Kidney epithelial cell (primary cell): ENCODE measurements at places on chromosomes 6 and 20. TPM values are rescaled to one million over a fixed set of nuclear protein-coding genes. Genes with fewer than 3 reads are reported as not detected.

PTCHD4 gene
- 3.0 and 3.4 TPM in 2 replicates for total RNA-seq

RGS17 gene
- 11.2 and 14.1 TPM in 2 replicates for total RNA-seq

MEA1 gene
- 54.2 and 65.2 TPM in 2 replicates for total RNA-seq

RNF182 gene
- total RNA-seq: 7.6 and 8.1 TPM in 2 replicates

EDN1 gene
- total RNA-seq: 53.3 and 59.8 TPM in 2 replicates

EXOC2 gene
- total RNA-seq: 32.5 and 35.3 TPM in 2 replicates

IL17A gene
- not detected in 2 replicates for total RNA-seq

GRCh38 chr6:168916576-168917211 lies 337.0 kb downstream of the THBS2 start:
- no peak for DNase-seq

DNA sequence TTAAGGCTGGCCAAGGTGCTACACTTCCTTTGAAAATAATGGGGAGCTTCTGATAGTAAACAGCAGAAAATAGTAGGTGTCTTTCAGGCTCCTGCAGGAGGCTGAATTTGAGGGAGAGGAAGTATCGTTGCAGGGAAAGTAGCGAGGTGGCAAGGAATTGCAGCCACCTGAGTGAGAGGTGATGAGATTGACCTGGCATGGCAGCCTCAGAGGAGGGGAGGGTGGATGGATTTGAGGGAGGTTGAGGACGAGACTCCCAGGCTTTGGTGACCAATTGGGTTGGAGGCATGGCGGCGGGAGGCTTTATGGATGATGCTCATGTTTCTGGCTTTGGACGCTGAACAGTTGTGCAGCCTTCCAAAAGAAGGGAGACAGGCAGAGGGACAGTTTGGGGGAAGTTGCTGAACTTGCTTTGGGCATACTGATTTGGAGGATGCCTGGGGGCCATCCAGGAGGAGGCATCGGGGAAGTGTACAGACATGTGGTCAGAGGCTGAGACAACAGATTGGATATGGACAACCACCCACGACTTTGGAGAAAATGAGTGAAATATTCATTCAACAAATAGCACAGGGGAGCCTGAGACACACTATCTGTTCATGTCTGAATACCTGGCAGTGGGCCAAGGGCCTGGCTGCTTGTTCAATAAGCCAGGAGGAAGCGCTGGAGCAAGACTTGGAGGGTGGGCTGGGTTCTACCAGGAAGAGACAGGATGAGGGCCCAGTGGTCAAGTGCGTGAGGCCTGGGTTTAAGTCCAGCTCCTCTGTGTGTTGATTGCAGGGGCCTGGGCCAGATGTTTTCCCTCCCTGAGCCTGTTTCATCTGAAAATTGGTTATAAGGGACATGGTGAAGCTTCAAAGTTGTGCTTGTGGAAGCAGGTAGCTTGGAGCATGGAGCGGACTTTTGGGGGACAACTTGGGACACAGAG lies 113.2 kb downstream of the CEBPB start:
- no peak for DNase-seq

GRCh38 chr6:149895833-149896271 lies 2.1 kb downstream of the RAET1E start:
- DNase-seq: no peak

GRCh38 chr20:31808481-31808880 lies 10.7 kb upstream of the MYLK2 start:
- no peak for DNase-seq

- DNase-seq: no peak
Observed at GRCh38 chr6:83098589-83098988, 31.1 kb downstream of the DOP1A start.

GRCh38 chr20:5074232-5074674 lies 45.5 kb downstream of the PCNA start:
- DNase-seq: no peak

DNA sequence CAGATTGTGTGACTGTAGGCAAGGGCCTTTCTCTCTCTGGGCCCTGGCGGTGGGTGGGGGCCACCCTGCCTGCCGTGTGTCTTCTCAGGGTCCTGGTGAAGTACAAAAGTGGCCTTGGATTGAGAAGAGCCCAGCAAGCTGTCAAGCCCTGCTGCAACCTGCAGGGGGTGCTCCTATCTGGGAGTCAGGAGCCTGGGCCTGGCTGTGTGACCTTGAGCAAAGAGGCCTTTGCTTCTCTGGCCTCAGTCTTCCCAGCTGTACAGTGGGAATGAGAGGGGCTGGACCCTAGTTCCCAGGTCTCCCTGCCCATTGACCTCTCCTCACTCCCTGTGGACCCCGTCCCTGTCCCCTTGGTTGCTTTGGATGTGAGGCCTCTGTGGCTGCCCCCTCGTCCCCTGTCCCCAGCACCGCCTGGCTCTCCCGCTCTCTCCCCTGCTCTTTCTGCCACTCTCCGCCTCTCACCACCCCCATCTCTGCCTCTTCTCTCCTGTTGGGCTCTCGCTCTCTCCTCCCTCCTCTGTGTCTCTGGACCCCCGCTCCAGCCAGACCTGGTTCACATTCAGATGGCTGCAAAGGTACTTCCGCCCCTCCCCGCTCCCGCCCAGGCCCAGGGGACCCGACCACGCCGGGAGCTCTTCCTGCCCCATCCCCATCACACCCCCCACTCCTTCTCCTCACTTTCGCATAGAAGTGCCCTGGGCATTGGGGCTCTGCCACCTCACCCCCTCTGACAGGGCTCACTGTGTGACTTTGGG lies 46.7 kb downstream of the SRC start:
- no peak for DNase-seq

DNA sequence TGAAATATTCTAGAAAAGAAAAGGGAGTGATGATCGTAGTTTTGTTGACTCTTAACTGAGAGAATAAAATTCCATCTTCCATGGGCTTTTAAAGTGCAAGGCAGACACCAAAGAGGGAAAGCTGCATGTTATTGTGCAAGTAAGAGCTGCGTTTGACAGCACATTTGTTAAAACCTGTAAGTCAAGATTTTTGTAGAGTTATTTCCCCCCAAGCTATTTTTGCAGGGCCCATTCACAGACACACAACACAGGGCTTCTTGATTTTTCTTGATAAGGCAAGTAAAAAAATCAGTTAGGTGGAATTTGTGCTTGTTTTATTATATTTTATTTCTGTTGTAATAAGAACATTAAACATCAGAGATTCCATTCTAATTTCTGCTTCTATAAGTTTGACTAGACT lies 13.8 kb downstream of the CFAP206 start:
- DNase-seq: peak; percentile 2

DNA sequence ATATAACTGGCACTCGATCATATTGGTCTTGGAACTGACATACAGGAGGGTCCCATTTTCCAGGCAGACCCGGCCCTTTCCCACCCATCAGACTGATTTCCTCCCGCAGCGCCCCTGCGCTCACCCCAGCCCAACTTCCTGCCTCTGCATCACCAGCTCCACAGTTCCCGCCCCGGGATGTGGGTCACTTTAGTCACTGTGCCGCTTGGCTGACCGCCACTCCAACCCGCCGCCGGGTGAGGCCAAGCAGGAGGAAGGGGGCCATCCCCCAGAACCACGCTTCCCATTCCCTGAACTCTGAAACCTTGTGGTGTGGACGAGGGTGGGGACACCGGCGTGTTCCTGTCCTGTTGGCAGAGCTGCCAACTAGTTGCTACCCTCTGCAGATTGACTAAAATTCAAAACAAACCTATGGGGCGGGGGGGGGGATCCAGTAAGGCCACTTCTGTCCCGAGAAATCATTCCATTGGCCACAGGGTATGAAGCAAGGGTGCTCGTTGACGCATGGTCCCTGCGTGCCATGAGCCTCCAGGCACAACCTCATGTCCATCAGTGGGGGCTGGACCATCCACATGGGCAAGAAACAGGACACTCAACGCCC lies 12.3 kb downstream of the TGM2 start:
- peak; percentile 77 for DNase-seq

GRCh38 chr6:22401932-22402331 lies 105.1 kb upstream of the PRL start:
- DNase-seq: no peak

DNA sequence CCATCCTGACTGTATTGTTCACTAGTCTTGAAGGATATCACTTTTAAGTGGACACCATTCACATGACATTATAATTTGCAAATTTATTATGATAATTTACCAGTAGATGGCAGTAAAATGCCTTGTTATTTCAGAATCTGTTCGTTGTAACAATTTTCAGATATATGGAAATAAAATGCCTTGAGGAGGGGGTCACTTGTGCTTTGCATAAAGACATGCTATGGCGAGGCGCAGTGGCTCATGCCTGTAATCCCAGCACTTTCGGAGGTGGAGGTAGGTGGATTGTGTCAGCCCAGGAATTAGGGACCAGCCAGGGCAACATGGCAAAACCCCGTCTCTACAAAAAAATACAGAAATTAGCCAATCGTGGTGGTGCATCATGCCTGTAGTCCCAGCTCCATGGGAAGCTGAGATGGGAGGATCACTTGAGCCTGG lies 9.0 kb upstream of the NCOA6 start:
- DNase-seq: no peak

DNA sequence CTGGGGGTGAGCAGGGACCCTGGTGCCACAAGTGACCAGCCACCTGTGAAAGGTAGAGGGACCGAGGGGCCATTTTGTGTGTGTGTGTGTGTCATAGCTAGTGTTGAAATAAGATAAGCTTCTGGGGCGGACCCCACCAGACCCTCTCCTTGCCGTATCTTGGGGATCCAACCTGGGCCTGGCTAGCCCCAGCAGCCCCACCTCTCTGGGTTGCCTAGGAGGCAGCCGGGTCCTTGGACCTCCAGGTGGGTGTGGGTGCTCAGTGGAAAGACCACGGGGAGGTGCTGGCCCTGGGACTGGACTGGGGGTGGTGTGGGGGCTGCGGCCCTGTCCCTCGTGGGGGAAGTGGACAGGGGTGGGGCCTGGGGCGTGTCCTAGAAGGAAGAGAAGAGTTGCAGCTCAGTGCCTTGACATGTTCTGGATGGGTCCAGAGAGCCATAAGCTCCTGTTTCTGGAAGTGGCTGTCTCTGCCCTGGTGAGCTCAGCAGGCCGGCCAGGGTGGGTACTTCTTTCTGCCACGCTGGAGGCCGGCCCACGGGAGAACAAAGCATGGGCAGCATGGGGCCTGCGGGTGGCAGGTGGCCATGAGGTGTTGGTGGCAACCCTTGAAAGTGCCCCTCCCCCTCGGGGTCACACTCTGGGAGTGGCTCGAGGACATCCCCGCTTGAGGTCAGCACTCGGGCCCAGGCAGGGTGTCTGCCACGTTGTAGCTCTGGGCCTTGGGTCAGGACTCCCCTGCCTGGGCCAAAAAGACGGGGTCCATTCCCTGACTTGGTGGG lies 8.4 kb downstream of the RBBP8NL start:
- DNase-seq: no peak

DNA sequence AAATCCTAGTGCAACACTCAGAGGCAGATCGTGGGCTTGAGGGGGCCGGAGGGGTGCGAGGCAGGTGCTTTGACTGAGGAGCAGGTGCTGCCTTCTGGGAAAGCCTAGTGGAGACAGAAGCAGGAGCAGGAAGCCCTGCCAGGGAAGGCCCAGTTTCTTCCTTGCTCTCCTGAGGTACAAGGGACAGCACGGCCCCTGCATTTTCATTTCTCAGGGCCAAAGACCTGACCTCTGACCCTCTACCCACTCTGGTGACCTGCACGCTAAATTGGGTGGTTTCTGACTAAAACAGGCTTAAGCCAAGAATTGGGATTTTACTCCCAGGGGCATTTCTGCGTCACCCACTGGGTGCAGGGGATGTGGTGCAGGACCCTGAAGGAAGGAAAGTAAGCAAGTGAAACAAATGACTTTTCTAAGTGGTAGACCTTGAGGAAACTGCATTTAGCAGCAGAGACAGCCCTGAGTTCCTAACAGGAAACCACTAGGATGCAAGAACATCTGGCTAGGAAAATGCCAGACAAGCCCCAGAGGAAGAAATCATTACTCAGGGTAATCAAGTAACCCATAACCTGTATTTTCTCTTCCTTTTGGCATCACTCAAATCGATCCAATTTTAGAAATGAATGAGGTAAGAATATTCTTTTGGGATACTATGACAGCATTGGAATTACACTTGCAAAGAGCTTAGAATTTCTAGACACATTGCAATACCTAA lies 141.7 kb downstream of the CD164 start:
- no peak for DNase-seq

GRCh38 chr6:130896249-130896648 lies 69.0 kb downstream of the SMLR1 start:
- DNase-seq: no peak

GRCh38 chr20:43853174-43853803 lies 61.4 kb upstream of the TOX2 start:
- no peak for DNase-seq

DNA sequence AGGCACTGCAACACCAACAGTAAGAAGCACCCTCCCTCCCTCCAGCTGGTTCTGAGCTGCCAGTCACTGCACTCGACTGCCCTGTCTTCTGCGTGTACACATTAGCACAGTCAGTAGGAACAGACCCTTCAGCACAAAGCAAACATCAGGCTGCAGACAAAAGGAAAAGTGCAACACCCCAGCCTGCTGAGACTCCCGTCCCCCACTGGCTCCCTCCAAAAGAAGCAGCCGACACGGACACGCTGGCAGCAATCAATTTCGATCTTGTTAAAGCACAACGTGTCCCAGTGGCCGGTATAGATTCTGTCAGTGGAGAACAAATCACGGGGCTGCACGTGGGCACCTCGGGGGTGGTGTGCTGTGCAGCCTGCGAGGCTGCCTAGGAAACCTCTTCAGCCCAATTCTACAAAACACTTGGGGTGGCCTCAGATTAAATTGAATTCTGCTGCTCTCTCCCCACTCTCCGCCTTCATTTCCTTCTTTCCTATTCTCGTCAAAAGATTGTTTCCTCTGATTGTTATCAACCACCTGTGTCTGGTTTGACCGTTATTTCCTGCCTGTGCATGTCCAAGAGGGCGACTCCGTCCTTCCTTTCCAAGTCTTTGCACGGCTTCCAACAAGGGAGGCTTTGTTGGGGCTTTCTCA lies 38.7 kb downstream of the TRAF3IP2 start:
- DNase-seq: no peak

- DNase-seq: no peak
Observed at GRCh38 chr6:97866616-97867015, 583.6 kb upstream of the MMS22L start.

- DNase-seq: no peak
Observed at GRCh38 chr20:32411955-32412706, 54.0 kb downstream of the ASXL1 start.

DNA sequence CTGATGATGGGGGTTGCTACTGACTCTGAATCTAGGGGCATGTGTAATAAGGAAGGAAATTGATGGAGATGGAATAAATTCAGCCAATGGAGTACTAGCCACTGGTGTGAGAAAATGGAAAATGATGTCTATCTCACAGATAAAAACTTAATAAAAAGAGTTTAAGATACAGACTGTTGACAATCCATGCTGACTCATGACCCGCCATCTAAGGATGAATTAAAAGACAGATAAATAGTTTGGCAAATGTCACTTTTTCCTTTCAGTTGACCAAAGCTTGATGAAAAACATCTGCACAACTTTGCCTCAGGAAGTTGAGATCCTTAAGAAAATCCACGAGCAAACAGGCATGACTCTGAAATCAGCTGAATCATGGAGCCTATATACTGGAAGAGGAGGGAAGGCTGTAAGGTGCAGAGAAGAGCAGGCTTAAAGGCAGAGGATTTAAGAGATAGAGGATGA lies 82.6 kb upstream of the BMP5 start:
- DNase-seq: no peak

DNA sequence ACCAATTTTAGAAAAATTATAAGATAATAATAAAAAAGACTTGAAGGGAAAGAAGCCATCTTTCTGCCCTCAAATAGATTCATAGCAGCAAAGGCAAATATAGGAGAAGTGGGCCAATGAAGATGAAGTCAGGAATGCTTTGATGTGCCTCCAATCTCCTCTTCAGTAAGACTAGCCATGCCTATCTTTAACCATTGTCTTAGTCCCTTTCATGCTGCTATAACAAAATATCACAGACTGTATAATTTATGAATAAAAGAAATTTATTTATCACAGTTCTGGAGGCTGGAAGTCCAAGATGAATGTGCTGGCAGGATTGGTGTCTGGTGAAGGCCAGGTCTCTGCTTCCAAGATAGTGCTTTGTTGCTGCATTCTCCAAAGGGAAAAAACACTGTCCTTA lies 18.8 kb upstream of the SLC17A3 start:
- no peak for DNase-seq
